ENCODE measurements at places on chromosomes 1 and 21.

GRCh38 chr1:234660536-234661316 is 50.7 kb upstream of the IRF2BP2 start:
- DNase-seq, result no peak

- no peak for DNase-seq
Measured at GRCh38 chr1:25559031-25559430, 15.6 kb downstream of the LDLRAP1 start.

- no peak for DNase-seq
Measured at GRCh38 chr1:8599646-8600212, 217.7 kb downstream of the RERE start.

- DNase-seq, result no peak
Measured at GRCh38 chr1:87334351-87335174, 5.9 kb downstream of the LMO4 start.

DNA sequence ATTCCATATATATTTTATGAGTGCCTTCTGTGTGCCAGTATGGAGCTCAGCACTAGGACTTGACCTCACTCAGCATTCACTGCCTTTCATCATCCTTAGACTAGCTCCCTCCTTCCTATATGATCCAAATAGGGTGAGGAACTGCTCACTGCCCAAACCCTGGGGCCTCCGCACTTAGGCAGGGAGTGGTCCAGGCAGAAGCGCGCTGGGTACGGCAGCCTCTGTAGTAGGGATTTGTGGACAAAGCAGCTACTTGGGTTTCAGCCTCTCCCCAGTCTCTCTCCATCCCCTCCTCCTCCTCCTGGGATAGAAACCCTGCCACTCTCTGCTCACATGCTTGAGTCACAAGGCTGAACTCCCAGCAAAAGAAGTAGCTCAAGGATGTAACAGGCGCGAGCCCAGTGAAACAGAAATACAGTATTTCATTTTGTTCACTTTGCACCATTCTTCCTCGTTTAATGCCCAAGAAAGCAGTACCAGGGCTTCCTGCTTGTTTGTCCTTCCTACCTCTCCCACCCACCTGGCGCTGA is 32.9 kb downstream of the PLEKHA6 start:
- DNase-seq, result peak; percentile 79

DNA sequence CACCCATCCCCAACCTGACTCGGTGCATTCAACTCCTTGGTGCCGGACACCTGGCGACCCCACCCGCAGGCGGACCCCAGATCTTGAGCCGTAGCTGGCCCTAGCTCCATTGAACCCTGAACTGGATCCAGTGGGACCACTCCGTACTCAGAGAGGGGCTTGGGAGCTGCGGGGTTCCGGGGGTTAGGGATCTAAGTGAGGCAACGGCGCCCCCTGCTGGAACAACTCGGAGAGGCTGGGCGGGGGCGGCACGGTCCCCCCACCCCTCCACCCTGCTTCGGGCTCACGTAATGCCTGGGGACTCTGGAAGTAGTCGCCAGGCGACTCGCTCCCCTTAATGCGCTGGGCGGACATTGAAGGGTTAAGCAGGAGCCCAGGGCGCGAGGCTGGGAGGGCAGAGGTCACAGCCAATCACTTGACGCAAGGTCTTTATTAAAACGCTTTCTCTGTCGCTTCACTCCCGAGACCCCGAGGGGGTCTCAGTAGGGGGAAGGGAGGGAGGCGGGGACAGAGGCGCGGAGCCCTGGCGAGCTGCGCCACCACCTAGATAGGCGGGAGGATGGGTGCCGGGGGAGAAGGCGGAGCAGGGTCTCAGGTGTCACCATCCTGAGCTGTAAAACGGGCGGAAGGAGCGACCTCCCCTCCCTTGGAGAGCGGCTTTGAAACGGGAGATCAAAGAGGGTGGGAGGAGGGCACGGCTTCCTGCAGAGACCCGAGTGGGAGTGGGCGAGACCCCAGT is 704 bp upstream of the CRABP2 start:
- DNase-seq, result peak; percentile 94

DNA sequence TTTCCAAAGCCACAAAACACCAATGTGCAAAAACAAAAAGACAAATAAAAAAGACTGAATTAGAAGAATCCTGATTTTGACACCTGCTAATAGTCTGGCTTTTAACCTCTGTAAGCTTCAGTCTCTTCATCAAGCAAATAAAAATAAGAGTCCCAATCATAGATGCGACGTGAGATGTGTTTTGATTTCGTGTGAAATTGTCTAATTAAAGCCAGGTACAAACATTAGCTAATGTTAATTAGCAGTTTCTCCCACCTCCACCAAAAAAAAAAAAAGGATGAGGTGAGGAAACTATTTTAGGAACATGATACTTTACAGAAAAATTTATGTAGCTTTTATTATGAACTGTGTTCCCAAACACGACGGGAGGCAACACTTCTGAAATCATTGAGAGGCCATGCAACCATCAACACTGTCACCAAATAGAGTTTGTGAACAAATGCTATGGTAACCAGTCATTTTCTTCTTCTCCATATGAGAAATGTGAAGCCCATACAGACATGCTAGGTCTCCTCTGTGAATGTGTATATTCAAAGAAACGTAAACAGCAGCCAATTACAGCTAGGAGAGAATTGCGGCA is 6.7 kb upstream of the EVI5 start:
- peak; percentile 10 for DNase-seq

DNA sequence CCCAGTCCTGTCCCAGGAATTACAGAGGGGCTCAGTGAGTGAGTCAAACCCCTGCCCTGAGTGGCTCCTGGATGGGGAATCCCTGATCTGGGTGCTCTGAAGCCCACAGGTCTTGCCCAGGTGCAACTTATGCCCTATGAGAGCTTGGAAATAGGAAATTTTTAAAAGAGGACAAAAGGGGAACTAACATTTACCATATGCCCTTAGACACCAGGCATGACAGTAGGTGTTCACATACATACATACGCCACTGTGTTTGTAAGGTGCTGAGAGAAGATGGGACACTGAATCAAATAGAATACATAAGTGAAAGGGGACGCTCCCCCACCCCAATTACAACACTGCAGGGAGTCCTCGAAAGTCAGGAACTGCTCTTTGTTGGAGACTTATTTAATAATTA is 1.4 kb downstream of the CFAP45 start:
- no peak for DNase-seq

DNA sequence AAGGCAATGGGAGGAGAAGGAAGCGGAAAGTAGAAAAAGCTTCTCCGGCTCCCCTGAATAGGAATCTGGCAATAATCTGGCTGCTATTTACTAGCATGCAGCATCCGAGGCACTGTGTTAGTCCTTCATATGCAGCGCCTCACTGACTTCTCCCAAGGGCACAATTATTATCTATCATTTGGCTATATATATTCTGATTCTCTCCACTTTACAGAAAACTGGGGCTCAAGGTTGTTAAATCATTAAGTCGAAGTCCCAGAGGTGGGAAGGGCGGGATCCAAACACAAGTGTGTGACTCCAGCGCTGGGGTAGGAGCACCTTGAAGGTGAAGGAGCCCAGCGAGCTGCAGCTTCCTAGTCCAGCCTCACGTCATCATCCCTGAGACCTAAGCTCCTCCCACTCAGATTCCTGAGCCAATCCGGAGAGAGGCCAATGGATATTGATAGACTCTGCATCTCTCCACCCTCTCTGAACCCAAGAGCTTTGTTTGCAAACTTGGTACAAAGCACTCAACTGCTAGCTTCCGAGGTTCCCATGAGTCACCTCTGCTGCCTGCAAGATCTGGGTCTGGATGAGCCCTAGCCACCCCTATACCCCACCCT is 16.6 kb upstream of the EYA3 start:
- DNase-seq, result no peak

DNA sequence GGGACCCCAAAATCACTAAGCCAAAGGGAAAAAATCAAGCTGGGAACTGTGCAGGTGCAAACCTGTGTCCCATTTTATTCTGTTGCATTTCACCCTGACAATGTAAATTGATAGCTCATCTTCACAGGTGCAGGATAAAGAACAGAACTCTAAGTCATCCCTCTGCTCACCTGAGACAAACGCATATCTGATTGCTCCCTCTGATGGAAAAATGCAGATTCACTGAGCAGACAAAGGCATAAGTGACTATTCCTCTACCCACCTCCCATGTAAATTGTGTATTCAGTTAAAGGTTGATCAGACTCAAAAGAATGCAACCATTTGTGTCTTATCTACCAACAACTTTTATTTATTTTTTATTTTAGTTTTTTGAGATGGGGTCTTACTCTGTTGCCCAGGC is 644.2 kb downstream of the PTPRU start:
- peak; percentile 21 for DNase-seq

DNA sequence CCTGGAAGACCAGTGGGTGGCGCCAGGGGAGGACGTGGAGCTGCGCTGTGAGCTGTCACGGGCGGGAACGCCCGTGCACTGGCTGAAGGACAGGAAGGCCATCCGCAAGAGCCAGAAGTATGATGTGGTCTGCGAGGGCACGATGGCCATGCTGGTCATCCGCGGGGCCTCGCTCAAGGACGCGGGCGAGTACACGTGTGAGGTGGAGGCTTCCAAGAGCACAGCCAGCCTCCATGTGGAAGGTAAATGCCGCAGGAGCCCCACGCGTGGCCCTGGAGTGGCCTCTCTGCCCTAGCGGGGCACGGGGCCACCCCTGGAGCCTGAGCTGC is 75.2 kb downstream of the OBSCN start:
- no peak for DNase-seq

DNA sequence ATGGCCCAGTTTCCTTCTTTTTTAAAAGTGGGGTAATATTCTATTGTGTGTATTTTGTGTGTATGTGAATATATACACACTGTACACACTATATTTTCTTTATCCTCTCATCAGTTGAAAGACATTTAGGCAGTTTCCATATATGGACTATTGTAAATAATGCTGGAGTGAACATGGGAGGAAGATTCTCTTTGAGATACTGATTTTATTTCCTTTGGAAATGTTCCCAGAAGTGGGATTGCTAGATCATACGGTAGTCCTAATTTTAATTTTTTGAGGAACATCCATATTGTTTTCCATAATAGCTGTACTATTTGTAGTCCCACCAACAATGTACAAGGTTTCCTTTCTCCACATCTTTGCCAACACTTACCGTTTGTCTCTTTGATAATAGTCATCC is 51.0 kb downstream of the F3 start:
- no peak for DNase-seq

GRCh38 chr1:31394584-31395193 is 18.3 kb upstream of the SERINC2 start:
- peak; percentile 94 for DNase-seq

GRCh38 chr21:27713154-27714109 is 746.5 kb upstream of the ADAMTS5 start:
- no peak for DNase-seq

DNA sequence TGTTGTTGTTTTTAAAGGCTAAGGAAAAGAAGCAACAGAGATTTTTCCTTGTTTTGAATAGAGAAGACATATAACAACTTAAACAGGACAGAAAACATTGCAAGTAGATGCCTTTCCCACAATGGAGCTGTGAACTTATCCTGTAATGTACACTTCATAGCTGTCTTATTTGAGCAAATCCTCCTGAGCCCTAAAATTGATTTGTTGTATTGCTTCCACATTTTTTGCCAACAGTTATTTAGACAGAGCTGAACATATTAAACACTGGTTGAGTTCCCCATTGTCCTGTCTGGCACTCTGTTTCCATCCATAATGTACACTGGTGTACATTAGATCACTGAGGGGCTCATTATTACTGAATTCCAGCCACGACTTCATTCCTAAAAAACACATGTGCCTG is 32.2 kb downstream of the CACHD1 start:
- no peak for DNase-seq

Measured in NCI-H2171 treated with DMSO at 0.1 percent for 48 hours (cell line).